ENCODE measurements at places on chromosomes 2 and 18.

GRCh38 chr2:216474925-216475670 lies 23.5 kb upstream of the RPL37A start:
- DNase-seq: no peak

DNA sequence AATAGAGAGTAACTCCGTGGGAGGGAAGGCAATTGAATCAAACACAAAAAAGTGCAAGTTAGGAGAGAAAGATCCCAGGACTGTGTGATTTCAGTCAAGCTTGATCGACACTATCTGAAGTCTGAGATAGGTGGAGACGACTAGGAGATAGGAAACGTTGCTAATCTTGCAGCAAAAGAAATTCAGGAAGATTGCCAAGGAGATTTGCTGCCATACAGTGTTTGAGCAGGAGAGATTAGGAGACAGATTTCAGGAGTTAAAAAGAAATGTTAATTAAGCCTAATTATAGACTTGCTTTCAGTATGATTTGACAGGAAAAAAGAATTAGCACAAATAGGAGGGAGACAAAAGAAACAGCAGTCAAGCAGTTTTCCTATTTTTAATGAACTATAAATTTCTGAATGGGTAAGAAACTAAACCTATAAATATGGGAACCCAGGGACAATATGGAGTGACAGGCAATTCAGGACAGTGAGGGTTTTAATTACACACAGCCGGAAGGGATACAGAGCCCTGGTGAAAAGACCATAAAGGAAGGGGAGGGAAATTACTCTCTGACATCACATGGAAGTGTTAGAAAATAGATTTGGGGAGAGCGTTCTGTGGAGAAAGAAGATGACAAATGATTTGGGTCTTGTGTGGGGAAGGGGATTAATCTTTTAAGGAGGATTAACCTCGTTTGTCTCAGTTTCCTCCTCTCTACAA lies 72.6 kb downstream of the SUCLG1 start:
- DNase-seq: no peak

DNA sequence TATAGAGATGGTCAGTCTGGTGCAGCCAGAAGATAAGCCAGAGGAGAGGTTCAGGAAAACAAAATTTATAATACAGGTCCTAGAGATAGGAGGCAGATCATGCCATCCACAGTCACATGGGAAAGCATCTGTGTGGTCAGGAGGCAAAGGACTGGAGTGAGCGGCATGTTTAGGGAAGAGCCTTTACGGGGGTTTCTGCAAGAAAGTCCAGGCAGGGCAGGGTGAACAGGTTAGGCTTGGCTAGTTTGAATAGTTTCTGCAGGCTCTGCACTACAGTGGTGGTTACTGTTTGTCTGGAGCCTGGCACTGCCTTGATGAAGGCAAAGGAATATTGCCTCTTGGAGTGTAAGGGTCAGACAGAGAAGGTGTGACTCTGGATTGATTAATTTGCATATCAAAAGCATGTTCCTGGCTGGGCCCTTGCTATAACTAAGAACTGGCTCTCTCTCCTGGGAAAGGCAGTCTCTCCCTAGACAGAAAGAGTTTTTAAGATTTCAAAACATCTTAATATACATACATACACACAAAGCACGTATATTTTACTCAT lies 1034.7 kb upstream of the CHAC2 start:
- DNase-seq: no peak

GRCh38 chr2:14475994-14476393 lies 156.5 kb upstream of the LRATD1 start:
- DNase-seq: no peak

DNA sequence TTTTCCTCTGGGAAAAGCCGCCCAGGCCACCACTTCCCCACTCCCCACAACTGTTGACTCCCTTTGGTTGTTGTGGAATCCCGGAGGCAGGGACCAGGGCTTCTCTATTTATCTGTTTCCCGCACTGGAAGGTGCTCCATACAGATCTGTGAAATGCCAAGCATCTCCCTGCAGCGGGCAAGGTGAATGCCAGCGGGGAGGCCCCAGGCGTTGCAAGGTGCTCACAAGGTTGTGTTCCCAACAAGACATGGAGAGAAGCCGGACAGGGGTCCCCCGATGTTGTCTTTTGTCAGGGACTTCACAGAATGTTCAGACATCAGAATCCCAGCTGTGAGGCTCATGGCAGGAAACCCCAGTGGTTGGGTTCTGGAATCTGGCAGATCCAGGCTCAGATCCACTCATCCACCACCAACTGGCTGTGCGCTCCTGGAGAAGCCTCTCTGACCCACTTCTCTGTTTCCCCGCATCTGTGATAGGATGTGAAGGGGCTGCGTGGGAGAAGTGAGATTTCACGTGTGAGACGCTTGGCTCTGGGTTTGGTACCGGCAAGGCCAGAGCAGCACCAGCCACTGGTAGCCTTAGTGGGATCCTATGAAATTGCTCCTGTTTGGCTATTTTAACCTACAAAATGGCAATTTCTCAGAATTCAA lies 8.6 kb upstream of the NEU2 start:
- no peak for DNase-seq

DNA sequence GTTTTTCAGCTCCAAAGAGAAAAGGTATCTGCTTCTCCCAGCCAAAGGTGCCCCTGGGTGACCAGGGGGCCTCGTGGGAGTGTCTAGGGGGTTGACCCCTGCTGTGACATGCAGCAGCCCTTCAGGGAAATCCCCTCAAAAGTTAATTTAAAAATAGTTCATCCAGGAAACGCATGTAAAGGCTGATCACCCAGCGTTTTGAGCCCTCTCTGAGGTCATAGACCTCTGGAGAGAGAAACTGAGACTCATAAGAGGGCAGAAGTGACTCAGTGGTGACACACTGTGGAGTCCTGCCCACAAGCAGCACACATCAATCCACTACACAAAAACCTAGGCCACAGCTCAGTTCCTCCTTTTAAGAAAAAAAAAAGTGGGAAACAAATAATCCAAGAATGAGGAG lies 11.9 kb downstream of the GAL3ST2 start:
- no peak for DNase-seq

- DNase-seq: no peak
Observed at GRCh38 chr2:71926089-71926447, 221.6 kb downstream of the CYP26B1 start.

DNA sequence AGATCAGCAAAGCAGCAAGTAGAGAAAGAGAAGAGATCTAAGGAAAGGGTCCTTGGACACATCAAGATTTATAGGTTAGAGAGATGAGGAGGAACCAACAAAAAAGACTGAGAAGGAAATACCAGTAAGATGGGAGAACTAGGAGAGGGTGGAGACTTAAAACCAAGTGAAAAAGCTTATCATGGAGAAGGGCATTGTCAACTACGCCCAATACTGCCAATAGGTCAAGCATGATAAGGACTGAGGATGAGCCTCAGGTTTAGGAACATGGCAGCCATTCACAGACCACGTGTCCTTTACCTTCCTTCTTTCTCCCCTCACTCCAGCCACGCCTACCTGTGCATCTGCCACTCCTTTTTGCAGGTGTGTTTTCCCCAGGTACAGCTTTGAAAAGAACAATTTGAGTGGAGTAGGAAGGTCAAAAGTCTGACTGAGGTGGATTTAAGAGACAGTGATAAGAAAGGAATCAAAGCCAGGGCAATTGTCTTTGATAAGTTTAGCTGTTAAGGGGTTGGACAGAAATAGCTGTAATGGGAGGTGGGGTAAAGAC lies 238.7 kb downstream of the STK39 start:
- no peak for DNase-seq

- DNase-seq: no peak
Observed at GRCh38 chr2:48120759-48121242, 214.5 kb upstream of the FBXO11 start.

DNA sequence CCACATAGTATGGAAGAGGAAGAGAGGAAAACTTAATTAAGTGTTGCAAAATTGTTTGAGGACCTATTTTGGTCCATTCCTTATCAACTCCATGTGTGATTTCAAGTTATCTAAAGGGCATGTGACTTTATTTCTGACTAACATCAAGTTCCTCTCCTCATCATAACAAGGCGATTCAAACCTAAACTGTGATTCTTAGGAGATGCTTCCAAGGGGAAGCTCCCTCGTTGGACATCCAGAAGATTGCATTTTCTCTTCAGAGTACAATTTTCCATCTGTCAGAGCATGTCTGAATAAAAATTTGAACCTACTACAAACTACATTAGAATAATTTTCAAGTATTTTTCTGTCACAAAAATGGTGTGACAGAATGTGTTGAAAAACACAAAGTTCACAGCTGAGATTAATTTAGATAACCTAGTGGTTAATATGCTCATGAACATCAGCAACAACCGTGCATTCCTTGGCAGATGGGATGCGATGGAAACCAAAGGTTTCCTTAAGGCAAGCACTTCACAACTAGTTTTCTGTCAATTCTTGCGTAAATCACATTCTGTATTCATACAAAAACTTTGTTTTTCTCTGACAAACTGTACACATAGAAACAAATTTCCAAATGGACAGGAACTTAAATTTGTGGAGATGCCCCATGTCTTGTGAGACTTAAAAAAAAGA lies 4.2 kb downstream of the SFT2D3 start:
- no peak for DNase-seq

DNA sequence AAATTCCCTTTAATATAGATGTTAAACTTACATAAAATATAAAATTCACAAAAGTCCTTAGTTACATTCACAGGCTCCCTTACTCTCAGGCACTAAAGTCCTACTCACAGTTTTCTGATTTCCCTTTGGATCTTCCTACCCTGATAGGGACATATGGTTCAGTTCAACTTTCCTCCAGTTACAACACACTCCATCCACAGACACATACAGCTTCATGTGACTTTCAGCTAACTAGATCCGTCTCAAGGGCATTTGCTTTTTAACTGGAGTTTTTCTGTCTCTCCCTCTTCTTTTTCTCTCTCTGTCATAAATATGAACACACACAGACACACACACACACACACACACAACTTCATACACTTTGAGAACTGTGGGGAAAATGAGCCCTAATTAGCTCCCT lies 419.2 kb downstream of the LRP1B start:
- DNase-seq: no peak

DNA sequence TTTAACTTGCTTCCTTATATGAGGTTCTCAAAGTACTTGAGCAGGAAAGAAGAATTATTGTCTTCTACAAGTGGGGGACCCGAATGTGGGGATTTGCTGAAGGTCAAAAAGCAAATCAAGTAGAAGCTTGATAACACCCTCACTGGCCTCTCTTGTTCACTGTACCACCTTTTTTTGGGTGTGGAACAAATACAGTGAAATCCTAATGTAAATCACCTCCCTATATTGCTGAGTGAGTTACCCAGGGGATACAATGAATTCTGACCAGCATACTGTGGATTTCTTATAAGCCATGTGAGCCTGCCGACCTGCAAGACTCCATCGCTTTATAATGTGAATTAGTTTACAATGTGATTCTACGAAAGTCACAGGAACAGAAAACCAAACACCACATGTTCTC lies 66.5 kb downstream of the DOCK10 start:
- DNase-seq: no peak

GRCh38 chr2:160068906-160069305 lies 6.5 kb upstream of the PLA2R1 start:
- no peak for DNase-seq

DNA sequence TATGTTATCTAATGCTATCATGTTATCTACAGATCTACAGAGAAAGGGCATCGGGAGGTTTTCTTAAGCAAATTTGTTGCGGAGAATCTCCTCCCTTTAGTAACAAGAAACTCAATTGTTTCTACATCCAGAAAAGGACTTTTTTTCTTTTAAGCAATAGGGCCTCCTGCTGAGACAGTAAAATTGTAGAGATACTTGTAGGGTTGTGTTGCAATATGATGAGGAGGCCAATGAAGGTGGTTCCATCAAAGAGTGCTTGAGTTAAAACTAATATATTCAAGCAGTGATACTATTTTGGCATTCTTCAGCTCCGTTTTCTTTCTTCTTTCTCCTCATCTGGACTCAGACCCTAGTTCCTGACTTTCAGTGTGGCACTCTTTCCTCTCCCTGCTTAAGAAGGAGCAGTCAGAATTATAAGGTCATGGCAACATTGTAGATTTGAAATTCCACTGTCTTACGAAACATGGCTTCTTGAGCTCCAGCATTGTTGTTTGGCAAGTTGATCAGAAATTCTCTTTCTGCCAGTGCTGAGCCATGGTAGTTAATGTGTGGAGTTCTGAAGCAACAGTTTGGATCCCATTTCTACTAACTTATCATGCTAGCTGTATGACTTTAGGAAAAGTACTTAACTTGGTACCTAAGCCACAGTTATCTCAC lies 202.0 kb upstream of the SLC14A2 start:
- DNase-seq: no peak

- no peak for DNase-seq
Observed at GRCh38 chr2:102140377-102140776, 2.2 kb upstream of the IL1R1 start.

- no peak for DNase-seq
Observed at GRCh38 chr18:55503167-55503820, 84.7 kb downstream of the TCF4 start.
